ENCODE measurements at places on chromosomes 11 and 22.
A peak's percentile ranks its signal among the peaks of the same experiment; 100 is the strongest.

DNA sequence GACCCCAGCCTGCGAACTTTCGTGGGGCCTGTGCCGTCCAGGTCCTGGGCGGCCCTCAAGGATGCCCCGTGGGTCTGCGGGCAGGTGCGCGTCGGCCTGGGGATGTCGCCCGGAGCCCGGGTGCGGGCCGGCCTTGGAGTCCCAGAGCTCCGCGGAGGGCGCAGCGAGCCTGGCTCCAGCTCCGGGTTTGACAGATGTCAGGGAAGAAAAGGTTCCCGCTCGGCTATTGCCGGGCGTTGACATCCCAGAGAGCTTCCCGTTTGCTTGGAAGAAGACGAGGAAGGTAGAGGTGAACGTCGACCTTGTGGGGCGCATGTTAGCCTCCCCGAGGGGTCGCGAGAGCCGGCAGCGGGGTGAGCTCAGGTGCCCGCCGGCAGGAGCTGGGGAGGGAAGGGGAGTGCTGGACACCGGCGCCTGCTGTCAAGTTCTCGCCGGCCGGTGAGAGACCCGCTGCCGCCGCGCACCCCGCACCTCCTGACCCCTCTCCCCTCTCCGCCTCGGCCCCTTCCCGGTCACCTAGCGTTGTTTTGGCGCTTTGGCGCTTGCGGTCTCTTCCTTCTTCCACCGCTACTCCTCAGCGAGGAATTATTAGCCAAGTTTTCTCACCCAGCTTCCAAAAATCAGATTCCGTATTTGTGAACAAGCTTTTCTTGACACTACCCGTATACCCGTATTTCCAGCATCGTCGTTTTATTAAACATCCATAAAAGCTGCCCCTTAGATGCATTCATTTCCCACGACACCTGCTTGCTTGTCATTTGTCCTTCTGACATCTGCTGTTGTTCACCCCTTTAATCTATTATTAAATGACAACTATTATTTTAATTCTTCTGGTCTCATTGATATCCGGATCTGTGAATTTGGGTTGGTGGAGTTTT lies 1.3 kb downstream of the BMAL1 start:
- no peak for DNase-seq

- no peak for DNase-seq
Observed at GRCh38 chr11:371051-371450, 1.8 kb downstream of the B4GALNT4 start.

DNA sequence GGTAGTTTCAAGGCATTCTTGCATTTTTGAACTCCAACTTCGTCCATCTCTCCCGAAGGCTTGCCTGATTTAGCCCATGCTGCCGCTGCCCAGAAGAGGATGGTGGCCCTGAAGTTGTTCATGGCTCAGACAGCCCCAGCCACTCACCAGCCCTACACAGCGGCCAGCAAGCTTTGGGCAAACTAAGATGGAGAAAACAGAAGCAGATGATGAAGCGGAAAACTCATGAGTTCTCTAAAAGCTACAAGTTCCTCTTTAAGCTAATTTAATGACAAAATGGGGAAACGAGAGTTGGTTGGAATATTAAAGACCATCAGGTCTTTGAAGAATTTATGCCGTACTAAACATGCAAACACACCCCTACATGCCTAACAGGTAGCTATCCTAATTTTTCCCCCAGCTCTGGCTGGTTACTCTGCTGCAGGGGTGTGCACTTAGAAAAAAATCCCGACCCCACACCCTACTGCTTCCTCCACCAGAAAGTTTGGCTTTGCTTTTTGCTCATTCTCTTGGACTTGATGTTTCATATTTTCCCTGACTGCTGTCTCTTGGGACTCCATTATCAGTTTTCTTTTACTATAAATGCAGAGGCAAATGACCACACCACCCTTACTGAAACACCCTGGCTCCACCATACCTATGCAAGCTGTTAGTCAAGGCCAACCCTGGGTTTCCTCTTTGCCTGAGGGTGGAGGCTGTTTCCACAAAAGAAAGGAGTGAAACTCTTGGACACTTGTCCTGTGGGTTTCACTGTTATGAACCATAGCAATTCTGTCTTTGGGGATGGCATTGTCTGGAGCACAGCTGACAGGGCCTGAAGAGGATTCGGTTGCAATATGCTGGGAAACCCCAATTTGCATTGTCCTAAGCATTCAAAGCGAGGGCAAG lies at the start of gene MPEG1:
TSS of gene MPEG1 (minus strand) at position 184 of the 888 bp plus-strand sequence. CDS start at position 122, 62 bp downstream.
- no peak for DNase-seq

- no peak for DNase-seq
Observed at GRCh38 chr11:8093931-8094575, 13.0 kb downstream of the TUB start.

DNA sequence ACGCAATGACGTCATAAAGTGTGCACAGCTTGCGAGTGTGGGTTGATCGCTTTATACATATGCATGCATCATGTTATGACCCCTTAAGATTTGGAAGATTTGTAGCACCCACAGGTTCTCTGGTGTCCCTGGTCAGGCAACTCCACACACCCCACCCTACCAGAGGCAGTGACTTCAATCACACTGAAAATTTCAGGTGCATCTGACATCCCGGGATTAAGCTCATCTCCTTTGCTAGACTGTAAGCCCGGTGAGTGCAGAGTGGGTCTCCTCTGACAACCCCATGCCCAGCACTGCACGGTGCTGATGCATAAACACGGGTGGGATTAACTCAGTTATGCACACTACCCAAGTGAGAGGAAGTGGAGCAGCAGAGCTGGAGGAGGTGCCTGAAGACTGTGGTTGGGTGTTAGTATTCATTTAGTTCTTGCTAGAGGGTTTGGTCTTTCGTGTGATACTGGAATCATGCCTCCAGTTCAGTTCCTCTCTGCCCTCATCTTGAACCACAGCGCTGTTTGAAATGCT lies 6.5 kb downstream of the ARSA start:
- peak; percentile 10 for DNase-seq

- no peak for DNase-seq
Observed at GRCh38 chr22:19503869-19504268, 20.3 kb downstream of the CLDN5 start.

DNA sequence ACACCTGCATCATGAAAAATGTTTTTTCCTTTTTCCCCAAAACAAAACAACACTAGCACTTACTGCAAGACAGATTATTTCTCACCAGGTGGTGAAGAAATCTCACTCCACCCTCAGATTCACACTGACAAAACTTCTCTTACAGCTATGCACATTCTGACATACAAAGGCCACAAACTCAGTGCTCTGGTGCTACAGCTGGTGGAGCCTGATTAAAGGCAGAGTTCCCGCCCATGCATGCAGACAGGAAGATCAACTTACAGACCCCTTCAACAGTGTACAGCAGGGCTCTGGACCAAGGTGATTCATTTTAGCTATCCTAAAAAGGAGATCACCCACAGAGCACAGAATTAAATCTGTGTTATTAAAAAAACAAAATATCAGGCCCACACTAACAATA lies 112.6 kb downstream of the CADM1 start:
- no peak for DNase-seq

DNA sequence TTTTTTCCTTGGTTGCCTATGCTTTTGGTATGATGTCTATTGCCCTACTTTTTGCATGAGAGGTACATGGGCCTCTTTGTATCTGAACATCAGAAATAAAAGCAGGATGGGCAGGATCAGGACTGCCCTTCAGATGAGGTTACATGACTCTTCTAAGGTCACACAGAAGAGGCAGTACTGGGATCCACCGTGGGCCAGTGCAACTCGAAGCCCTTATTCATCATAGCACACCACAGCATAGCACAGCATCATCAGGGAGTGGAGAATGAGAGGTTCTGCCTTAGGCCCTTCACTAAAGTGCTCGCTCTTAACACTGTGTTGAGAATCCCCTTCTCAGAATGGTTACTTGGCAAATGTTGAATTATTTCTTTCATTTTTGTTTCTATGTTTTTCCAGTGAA lies 88.3 kb downstream of the C22orf31 start:
- no peak for DNase-seq

DNA sequence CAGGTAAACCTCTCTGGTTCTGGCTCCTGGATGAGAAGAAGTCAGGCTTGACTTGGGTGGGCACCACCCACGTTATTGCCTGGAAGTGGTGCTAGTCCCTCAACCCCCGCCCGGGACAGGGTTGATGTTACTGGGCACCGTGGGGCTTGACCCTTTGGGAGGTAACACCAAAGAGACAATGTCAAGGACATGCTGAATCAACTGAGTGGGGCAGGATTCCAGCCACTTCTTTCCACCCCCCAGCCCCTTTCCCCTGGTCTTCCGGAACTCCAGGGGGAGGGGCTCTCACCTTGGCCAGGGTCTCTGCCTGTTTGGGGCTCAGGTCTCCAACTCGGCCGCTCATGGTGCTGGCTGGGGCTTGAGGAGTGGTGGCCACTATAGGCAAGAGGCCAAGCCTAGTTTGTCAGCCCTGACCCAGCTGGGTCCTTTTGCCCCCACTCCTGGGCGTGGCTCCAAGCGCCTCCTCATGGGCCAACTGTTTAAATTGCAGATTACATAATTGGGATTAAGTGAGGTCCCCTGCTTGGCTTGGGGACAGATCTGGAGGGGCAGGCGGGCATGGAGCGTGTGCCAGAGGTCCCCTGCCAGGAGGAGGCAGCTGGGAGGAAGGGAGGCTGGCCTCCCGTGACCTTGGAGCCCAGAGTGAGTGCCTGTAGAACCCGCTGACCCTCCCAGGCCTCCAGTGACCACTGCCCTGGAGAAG lies at the start of gene SEC14L3:
TSS of gene SEC14L3 (minus strand) at position 402 of the 703 bp plus-strand sequence. CDS start at position 343, 59 bp downstream.
- DNase-seq, result no peak

GRCh38 chr11:117456027-117456720 lies 128.5 kb downstream of the CEP164 start:
- DNase-seq, result no peak

DNA sequence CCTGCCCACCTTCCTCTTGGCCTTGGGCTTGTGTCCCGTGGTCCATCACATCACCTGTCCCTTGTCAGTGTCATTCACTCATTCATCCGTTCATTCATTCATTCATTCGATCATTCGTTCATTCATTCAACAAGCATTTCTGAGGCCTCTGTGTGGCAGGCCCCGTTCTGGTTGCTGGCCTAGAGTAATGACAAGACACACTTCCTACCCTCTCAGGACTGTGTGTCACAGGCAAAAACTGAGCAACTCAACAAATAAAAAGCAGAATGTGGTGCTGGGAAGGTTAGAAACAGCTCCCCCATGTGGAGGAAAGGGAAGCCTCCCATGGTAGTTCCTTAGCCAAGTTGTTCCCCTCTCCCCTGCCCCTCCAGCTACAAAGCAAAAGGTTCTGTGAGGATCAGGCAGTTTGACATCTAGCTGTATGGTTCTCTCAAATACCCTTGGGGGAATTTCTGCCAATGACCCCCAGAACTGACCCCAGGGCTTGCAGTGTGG lies 1.6 kb upstream of the OMP start:
- peak; percentile 46 for DNase-seq

- no peak for DNase-seq
Observed at GRCh38 chr11:26618441-26618840, 46.4 kb upstream of the MUC15 start.

DNA sequence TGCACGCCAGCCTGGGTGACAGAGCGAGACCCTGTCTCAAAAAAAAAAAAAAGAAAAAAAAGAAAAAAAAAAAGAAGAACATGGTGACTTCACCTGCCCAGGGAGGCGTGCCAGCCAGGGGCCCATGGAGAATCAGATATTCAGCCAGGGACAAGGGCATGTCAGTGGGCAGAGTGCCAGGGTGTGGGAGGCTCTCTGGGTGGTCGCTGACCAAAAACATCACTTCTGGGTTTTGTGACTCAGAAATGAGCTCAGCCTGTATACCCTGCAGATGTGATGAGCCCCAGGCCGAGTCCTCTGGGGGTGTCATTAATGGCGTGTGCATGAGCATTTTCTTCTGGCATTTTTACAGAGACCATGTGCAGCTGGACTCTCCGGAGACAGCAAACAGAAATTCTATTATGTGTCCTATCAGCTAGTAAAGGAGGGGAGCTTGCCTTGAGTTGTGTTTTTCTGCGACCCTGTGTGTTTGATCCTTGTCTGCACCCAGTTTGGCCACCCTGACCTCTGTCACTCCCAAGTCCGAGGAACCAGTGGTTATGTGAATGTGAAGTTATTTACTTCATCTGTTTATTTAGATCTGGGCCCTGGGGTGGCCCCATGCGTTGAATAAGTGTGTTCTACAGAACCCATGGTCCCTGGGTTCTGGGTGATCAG lies 53.6 kb downstream of the BCR start:
- DNase-seq, result peak; percentile 69

GRCh38 chr22:32473388-32473952 lies 1.1 kb upstream of the FBXO7 start:
- peak; percentile 48 for DNase-seq

- DNase-seq, result no peak
Observed at GRCh38 chr11:34668583-34669053, 47.7 kb downstream of the EHF start.

DNA sequence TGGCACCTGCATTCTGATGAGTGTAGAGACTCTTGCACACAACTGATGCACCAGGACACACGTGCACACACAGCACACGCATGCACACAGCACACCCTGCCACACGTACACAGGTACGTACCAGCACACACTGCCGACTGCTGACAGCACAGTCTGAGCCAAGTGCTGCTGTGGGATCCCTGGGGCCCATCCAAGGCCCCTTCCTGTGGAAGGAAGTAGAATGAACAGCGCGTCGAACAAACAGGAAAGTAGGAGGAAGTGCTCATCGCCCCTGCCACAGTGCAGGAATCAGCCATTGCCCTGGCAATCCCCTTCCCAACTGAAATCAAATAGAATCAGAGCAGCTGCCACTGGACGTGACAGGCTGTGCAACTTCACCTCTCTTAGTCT lies 57.9 kb downstream of the CD82 start:
- no peak for DNase-seq

GRCh38 chr11:120632579-120632978 lies 121.0 kb downstream of the GRIK4 start:
- DNase-seq, result no peak

DNA sequence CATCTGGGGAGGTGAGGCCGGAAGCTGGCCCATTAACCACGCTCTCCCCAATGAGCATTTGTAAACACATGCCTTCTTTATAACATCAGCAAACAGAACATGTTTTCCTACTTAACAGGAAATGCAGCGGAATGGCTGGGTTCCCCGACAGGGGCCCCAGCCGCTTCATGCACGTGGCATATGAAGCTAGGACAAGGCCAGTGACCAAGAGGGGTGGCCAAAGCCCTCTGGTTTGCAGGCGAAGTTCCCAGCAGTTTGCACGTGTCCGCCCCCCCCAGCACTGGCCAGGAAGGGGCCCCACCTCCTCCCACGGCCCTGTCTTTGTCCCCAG lies 38.7 kb upstream of the LINC01488 start:
- peak; percentile 68 for DNase-seq

DNA sequence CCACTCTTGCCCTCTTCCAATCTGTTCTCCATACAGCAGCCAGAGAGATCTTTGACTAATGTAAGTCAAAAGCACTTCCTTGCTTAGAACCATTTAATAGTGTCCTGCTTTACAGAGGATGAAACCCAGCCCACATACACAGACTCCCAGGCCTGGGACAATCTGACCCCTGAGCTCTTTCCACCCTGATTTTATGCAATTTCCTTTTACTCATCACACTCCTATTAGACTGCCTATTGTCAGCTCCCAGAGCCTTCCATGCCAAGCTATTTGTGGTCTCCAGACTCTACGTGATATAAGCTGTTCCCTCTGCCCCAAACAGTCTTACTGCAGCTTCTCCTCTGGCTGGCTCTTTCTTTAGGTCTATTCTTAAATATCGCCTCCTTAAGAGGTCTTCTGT lies 28.1 kb downstream of the ME3 start:
- DNase-seq, result peak; percentile 75

- DNase-seq, result peak; percentile 73
Observed at GRCh38 chr11:33936725-33937604, 45.1 kb upstream of the LMO2 start.

- DNase-seq, result peak; percentile 84
Observed at GRCh38 chr11:69674267-69674885, 777 bp downstream of the LTO1 start.

GRCh38 chr11:95506777-95507176 lies 275.8 kb upstream of the SESN3 start:
- peak; percentile 35 for DNase-seq

GRCh38 chr11:78768971-78769370 lies 194.3 kb upstream of the NARS2 start:
- DNase-seq, result no peak

Measured in amniotic epithelial cell (primary cell).